ENCODE measurements at places on chromosomes 5 and 9. TPM values are rescaled to one million over a fixed set of nuclear protein-coding genes. Genes with fewer than 3 reads are reported as not detected.

KLHL3 gene
- 0.77 TPM for total RNA-seq

INSL4 gene
- total RNA-seq = not detected

CAMSAP1 gene
- total RNA-seq = 15.0 TPM

ZBTB43 gene
- total RNA-seq = 18.3 TPM

PLAC8L1 gene
- total RNA-seq = not detected

PROB1 gene
- total RNA-seq = 0.26 TPM

FOXD4L3 gene
- not detected for total RNA-seq

HACD4 gene
- total RNA-seq = 4.9 TPM

PCDHGB6 gene
- 3.7 TPM for total RNA-seq

RHOBTB3 gene
- 296 TPM for total RNA-seq

IL9 gene
- total RNA-seq = not detected

SOWAHA gene
- total RNA-seq = under 0.01 TPM

JAKMIP2 gene
- 1.3 TPM for total RNA-seq

TMC1 gene
- total RNA-seq = under 0.01 TPM

DNAH5 gene
- 0.47 TPM for total RNA-seq

TAF11L10 gene
- not detected for total RNA-seq

CDH6 gene
- total RNA-seq = 62.3 TPM

TCF7 gene
- total RNA-seq = 3.9 TPM

ACER2 gene
- total RNA-seq = 1.6 TPM

TMEM232 gene
- 6.3 TPM for total RNA-seq

All from bronchial smooth muscle cell (primary cell).